ENCODE measurements at places on chromosomes 16 and 17. TPM values are rescaled to one million over a fixed set of nuclear protein-coding genes. Genes with fewer than 3 reads are reported as not detected.

GRCh38 chr17:15398736-15399331 is 57.4 kb upstream of the TEKT3 start:
- DNase-seq = peak; percentile 54

GRCh38 chr17:68290955-68291835 is at the start of the genes ARSG and SLC16A6:
Gene ARSG (plus strand): TSS chr17:68291495. CDS start chr17:68307494, 15,999 bp downstream.
Gene SLC16A6 (minus strand): TSS chr17:68291127. CDS start chr17:68278320, 12,807 bp downstream.
- DNase-seq = peak; percentile 37

DNA sequence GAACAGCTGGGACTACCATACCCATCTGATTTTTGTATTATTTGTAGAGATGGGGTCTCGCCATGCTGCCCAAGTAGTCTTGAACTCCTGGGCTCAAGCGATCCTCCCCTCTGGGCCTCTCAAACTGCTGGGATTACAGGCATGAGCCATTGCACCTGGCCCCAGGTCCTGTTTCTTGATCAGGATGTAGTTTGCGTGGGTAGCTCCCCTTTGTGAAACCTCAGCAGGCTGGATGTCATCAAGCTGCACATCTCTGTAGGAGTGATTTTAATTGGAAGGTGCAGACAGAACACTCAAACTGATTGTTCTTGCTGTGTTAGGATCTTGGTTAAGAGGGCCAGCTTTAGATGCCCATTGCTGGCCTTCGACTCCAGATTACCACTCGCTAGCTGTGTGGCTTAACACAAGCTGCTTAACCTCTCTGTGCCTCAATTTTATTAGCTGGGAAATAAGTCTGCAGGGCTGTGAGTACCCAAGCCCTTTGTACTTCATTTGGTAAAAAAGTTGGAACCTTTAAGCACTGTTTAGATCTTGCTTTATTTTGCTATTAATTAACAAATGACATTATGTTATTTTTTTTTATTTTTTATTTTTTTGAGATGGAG is 16.5 kb downstream of the BCO1 start:
- no peak for DNase-seq

HOXB5 gene
- 0.13 TPM for total RNA-seq

- DNase-seq = no peak
Measured at GRCh38 chr16:52557236-52557635, 10.3 kb upstream of the TOX3 start.

ERCC4 gene
- total RNA-seq = 5.6 TPM

- no peak for DNase-seq
Measured at GRCh38 chr17:65173284-65173793, 36.2 kb downstream of the RGS9 start.

DNA sequence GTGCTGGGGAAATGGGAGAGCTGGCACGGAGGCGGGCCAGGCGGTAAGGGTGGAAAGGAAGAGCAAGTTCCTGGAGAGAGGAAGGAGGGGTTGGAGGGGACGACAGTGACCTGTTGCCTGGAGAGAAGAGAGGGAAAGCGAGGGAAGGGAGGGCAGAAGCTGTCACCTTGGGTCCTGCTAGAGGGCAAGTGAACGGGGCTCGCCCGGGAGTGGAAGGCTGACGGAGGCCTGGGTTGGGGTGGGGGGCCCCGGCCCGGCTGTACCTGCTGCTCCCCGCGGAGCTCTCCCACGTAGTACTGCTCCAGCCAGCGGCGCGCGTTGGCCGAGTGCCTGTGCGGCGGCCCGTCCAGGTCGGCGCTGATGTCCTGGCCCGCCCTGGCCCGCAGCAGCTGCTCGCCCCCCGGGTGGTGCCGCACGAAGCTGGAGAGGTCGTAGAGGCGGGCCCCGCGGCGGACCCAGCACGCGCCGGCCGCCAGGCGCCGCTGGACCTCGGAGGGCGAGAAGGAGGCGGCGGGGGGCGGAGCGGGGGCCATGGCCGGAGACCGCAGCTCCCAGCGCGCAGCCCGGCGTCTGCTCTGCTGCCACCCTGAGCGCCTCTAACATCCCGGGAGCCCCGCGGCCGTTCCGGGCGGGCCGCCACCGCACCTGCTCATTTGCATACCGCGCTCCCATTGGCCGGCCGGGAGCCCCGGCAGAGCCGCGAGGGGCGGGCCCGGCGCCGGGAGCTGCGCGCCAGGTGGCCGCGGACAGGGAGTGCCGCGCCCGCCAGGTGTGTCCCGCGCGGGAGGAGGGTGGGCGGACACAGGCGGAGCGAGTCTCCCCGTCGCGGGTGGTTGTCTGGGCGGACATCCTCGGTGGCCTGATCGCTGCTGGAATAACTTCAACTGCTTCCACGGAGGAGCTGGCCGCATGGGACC is at the start of gene FA2H:
Gene FA2H, minus strand, starts transcription at position 598 of the 917 bp plus-strand sequence. Its CDS starts 65 bp downstream, at position 533.
- DNase-seq = no peak

DNA sequence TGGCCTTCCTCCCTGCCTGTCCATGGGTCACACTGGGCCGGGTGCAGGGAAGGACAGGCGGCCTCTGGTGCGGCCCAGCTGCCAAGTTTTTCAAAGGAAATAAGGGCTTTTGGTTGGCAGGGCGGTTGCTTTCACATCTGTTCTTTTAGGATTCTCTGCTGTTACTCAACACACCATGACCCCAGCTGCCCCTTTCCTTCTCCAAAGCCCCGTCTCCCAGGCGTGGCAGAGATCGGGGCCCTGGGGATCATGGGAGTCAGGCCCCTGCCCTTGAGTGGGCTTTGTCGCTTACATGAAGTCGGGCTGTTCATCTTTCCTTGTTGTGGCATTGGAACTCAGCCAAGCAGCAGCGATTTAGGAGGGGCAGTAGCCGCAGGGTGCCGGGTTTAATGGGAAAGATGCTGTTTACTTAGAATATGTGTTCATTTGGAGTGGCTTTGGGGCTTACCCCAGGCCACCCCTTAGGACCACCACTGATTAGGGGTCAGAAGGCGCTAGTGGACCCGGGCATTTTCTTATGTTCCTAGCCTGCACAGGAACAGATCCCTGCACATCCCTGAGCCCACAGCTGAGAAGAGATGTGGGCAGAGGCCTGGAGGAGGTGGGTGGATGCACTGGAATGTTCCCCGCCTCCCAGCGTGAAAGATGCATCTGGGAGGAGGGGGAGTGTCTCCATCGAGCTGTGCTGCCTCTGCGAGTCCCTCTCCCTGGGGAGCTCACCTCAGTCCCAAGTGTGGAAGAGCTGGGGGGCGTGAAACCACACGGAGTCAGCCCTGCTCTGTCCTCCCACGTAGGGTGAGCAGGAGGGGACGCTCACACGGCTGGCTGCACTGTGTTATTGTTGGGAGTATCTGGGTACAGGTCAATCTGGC is 6.8 kb upstream of the ADCY7 start:
- no peak for DNase-seq

PIP4K2B gene
- total RNA-seq = 41.1 TPM

OR1A1 gene
- not detected for total RNA-seq

ALDH3A1 gene
- total RNA-seq = under 0.01 TPM

CD79B gene
- 0.51 TPM for total RNA-seq

- peak; percentile 83 for DNase-seq
Measured at GRCh38 chr17:846901-847843, 65.0 kb downstream of the MRM3 start.

GRCh38 chr16:9906218-9906617 is 276.0 kb downstream of the GRIN2A start:
- DNase-seq = no peak

- peak; percentile 65 for DNase-seq
Measured at GRCh38 chr17:20992987-20993862, 49.6 kb downstream of the USP22 start.

KRTAP2-4 gene
- not detected for total RNA-seq

DNA sequence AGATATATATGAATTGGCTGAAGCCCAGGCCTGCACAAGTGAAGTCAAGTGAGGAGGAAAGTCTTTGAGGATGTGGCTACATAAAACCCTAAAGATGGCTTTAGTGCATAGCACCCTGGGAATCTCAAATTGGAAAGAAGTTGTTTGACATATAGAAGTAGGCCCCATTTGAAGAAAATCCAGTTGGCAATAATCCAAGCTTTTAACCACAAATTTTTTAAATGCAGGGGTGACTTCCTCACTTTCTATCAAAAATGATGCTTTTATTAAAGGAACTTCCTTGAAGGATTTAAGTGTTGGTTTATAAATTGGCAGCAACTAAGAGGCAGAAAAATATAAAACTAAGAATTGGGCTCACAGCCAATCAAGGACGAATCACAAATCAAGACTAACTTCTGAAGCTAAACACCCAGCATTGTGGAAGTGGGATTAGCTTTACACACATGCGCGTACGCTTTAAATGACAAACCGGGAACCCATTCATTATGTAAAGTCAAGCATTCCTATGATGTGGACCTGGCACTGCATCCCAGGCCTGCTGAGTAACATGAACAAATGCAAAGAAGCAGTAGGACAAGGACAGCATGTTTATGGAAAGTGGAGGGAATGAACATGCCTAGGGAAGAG is 63.3 kb downstream of the NOG start:
- no peak for DNase-seq

DNA sequence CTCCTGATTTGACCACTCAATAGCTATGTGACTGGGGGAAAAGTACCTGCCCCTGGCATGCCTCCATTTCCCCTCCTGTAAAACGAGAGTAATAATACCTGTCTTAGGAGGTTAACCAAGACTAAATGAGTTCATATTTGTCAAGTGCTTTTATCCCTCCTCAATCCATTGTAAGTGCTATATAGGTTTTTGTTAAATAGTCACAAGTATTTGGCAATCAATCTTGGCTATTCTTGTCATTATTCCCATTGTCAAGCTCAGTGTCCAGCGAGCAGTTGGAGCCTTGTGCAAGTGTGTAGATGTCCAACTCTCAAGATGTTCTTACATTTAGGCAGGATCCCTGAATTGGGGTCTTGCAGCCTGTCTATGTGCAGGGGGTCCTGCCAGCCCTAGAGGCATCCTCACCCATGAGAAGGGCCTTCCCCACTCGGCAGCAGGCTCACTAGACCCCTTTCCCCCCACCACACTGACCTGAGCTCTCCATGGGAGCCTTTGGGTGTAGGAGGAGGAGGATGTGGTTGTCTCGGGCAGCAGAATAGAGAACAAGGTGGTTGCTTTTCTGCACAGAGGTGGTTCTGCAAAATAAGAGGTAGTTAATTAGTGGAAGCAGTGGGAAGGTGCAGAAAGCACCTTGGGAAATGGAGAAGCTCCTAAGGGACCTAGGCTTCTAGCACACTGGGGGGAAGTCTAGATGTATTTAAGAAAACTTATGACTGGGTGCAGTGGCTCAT is 18.0 kb downstream of the PIK3R6 start:
- no peak for DNase-seq

- no peak for DNase-seq
Measured at GRCh38 chr16:11099672-11100205, 155.4 kb downstream of the CLEC16A start.

DNA sequence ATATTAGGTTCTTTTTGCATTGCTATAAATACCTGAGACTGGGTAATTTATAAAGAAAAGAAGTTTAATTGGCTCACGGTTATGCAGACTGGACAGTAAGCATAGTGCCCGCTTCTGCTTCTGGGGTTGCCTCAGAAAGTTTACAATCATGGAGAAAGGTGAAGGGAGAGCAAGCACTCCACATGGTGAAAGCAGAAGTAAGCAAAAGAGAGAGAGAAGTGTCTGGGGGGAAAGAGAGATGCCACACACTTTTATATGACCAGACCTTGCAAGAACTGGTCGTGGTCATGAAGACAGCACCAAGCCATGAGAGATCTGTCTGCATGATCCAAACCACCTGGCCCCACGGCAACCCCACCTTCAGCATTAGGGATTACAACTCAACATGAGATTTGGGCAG is 45.4 kb downstream of the KCNJ16 start:
- no peak for DNase-seq

DNA sequence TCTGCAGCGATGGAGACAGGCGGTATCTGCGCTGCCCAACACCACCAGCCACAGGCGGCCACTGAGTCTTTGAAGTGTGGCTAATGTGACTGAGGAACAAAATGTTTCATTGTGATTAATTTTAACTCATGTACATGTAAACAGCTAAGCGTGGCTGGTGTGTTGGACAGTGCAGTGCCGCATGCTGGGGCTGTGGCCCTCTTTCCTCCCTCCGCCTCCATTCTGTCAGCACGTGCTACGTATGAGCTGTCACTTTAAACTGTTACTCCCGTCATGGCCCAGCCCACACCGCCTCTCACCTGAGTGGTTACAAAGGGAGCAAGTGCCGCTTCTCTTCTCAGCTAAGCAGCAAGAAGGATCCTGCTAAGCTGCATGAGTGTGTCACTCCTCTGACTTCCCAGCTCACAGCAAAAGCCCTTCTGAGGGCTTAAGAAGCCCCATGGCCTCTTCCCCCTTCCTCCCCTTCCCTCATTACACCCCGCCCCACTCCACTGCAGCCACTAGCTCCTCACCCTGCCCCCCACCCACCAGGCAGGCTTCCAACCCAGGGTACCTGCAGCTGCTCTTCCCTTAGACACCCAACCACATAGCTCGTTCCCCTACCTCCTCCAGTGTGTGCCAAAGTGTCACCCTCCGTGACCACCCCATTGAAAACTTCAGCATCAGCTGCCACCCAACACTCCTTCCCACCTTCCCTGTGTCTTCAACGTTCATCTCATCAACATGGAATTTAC is 15.0 kb downstream of the HASPIN start:
- no peak for DNase-seq

DNA sequence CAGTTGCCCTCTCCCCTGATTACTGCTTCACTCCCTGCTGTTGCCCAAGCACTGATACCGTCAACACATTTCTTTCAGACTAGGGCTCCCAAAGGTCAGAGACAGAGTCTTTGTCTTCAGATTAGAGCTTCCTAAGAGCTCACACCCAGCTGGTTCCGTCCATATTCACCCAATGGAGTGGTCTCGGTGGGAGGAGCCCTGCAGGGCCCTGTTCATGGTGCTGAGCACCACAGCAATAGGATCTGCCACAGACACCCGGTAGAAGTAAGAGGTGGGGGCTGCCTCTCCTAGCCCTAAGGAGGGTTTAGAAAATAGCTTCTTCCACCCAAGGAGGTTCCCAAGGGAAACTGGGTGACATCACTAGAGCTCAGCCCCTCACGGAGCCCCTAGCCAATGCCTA is 128.3 kb downstream of the CCDC144A start:
- no peak for DNase-seq

GRCh38 chr17:4150096-4150495 is 7.1 kb downstream of the CYB5D2 start:
- no peak for DNase-seq

DNAH2 gene
- total RNA-seq = 0.25 TPM

DNA sequence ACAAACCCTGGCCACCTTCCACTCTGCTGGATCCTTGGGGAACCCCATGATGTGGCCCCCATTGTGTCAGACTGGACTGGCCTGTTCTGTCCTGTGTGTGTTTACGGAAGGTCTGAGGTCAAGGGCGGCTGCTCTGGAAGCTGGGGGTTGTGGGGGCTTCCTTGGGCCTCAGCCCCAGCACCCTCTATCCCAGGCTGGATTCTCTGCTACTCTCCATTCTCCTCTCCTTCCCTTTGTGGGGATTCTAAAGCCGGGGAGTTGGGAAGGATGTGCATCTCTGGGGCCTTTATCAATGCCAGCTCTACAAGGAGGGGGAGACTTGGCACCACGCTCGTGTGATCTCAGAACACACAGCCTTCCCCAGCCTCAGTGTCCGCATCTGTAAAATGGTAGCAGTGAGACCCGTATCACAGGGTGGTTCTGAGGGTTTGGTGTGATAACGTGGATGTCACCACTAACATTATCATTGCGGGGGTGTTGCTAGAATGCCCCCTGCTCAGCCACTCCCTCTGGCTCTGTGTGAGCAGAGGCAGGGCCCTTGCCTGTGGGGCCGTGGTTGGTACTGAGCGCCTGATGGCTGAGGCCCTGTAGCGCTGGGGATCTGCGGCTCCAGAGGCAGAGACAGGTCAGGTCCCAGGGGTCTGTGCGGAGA is 18.1 kb downstream of the ADGRG1 start:
- DNase-seq = peak; percentile 26
